ENCODE measurements at places on chromosomes 4 and X.

DNA sequence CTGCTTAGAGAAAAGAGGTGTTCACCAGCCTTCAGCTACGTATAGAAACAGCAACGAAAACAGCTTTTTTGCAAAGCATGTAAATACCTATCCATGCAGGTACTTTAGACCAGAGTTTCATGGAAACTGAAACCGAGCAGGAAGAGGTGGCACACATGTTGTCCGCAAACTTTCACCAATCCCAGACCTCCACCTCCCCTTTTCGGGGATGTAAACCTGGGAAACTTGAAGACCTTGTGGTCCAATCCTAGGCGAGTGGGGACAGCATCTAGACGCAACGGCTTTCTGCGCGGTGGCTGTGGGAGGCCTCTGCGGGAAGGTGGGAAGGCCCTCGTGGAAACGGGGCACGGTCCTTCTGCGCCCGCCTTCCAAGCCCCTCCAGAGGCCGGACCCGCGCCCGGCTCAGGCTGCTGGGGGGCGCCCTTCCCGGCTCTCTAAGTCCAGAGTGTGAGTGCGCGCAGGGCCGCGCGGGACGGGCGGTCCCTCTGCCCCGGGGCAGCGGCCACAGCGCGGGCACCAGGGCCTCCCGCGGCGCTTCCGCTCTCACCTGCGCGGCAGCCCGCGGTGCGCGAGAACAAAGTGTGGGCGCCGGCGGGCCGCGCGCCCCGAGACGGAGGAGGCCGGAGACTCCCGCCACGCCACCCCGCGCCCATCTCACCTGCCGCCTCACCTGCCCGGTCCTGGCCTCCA lies 830 bp upstream of the SHROOM2 start:
- DNase-seq: no peak

GRCh38 chr4:169338241-169338640 lies 67.5 kb upstream of the SH3RF1 start:
- no peak for DNase-seq

DNA sequence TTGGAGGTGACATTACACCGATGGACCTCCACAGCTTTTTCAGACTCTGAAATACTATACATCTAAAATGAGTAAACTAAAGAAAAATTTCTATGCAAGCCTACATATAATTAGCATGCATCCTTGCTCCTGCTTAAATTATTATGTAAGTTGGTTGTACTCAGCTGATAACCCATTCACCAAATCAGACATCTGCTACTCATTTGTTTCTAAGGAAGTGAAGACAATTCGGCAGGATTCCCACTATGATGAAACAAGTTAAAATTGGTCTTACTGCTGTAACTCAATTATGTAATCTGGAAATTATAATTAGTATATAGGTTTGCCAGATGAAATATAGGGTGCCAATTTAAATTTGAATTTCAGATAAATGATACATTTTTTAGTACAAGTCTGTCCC lies 59.5 kb upstream of the FGF13 start:
- DNase-seq: no peak

DNA sequence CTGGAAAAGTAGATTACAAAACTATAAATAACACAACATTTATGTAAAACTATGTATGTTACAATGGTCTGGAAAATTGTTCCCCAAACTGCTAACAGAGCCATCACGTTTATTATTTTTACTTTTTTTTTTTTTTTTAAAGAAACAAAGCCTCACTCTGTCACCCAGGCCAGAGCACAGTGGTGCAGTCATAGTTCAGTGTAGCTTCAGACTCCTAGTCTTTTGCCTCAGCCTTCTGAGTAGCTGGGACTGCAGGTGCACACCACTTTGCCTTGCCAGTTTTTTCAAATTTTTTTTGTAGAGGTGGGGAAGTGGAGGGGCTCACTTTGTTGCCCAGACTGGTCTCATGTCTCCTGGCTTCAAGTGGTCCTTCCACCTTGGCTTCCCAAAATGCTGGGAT lies 180.1 kb upstream of the SPRY1 start:
- DNase-seq: no peak

DNA sequence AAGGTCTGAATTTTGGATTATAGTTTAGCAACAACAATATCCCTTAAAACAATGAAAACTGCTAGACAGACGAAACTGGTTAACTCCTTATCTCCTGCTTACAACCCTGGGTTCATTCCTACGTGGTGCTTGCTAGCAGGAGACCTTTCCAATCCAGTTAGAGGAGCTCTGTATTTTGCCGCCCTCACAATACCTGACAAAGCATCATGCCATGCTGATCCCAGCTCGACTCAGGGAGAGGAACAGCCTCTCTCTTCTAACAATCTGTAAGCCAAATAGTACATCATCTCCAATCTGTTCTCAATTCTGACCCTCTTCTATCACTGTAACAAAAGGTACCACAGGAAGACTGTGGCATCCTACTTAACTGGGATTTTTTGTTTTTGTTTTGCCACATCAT lies 74.4 kb downstream of the PAPSS1 start:
- no peak for DNase-seq

GRCh38 chrX:149208307-149208706 lies 296.8 kb downstream of the IDS start:
- no peak for DNase-seq

DNA sequence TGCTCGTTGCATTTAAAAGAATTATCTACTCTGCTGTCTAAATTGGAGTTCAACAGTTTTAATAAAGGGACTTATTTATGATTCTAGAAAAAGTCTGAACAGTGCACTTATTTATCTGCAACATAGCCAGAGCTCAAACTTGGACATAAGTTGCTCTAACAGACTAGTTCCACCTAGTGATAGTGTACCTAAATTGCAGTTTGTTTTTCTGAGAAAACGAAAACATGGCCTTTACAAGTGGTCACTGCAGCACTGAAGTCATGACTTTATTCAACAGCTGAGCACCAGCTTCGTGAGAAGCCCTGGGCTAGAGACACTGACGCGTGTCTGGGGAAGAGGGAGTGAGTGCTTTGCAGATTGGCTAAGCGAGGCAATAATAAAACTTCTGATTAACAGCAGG lies 77.3 kb upstream of the IGSF1 start:
- DNase-seq: no peak

- no peak for DNase-seq
Measured at GRCh38 chr4:3491681-3492405, 28.7 kb downstream of the DOK7 start.

DNA sequence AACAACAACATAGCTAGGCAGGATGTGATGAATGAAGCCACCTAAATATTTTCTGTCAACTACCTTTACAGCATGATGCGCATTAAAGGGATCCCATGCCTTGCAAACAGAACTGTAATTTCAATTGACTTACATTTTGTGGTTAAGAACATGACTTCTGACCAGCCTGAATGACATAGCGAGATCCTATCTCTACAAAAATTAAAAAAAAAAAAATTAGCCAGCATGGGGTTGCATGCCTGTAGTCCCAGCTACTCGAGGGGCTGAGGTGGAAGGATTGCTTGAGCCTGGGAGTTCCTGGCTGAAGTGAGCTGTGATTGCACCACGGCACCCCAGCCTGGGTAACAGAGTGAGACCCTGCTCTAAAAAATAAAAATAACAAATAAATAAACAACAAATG lies 680.6 kb downstream of the IQCM start:
- DNase-seq: no peak

GRCh38 chr4:16231570-16232245 lies 5.4 kb upstream of the TAPT1 start:
- DNase-seq: no peak

- no peak for DNase-seq
Measured at GRCh38 chr4:36614011-36614410, 332.6 kb downstream of the DTHD1 start.

GRCh38 chr4:8556341-8557150 lies 23.6 kb upstream of the GPR78 start:
- no peak for DNase-seq

Measured in stimulated activated CD4-positive, alpha-beta T cell treated with anti-CD3 and anti-CD28 coated beads, Interleukin-2, amount 100 ng/mL, for 24 hours (primary cell).